Glutamatergic neuron (in vitro differentiated cells): ENCODE measurements at places on chromosomes 12 and 14.
A peak's percentile ranks its signal among the peaks of the same experiment; 100 is the strongest.

- DNase-seq, result no peak
Measured at GRCh38 chr14:101398011-101398410, 163.3 kb upstream of the DIO3 start.

DNA sequence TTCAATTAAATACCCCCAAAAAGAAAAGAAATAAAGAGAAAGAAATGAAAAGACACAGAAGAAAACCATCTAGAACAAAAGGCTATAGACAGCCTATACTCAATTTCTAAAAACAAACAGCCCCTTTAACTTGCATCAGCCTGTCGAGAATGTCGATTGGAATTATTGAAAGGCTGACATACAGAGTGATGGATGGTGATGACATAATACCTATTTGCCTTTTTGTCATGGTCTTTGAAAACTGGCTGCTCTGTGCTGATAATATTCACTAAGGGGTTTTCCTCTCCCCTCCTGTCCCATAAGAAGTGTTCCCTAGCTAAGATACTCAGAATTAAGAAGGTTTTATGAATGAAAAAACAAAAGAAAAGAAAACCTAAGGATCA, 393.7 kb downstream of the SOX5 start:
- no peak for DNase-seq

DNA sequence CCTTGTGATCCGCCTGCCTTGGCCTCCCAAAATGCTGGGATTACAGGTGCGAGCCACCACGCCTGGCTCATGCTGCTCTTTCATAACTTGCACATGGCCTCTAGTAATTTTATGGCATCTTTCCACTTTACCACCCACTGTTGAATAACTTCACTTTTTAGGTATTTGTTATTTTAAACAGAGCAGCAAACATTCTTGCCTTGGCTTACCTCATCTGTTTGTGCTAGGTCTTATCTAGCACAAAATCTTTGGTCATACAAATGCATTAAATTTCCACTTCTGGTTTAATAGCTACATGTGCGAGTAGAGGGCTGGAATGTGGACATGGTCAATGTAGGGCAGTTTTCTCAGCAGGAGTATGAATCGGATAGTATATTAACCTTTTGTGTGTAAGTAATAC, 38.8 kb upstream of the ATF7IP start:
- DNase-seq, result no peak

DNA sequence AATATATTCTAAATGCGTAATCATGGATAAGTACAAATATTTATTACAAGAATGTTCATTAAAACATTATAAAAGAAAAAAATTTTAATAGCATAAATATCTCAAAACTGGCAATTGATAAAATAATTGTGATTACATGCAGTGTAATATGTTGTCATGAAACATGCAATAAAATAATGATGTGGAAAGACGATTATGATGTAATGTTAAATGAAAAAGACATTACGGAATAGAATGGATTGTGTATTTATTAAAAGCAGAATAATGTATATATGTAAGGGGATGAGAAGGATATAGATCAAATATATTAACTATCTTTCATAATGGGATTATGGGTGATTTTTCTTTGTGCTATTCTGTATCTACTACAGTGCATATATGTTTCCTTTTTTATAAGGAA, 32.8 kb downstream of the NDUFA9 start:
- no peak for DNase-seq

DNA sequence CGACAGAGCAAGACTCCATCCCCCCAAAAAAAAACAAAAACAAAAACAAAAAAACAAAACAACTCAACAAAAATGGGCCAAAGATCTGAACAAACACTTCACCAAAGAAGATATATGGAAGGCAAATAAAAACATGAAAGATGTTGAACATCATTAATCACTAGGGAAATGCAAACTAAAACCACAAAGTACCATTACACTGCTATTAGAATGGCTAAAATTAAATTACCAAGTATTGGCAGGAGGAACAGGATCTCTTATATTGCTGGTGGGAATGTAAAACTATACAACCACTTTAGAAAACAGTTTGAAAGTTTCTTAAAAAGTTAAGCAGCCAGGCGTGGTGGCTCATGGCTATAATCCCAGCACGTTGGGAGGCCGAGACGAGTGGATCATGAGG, 12.9 kb downstream of the SOS2 start:
- no peak for DNase-seq

DNA sequence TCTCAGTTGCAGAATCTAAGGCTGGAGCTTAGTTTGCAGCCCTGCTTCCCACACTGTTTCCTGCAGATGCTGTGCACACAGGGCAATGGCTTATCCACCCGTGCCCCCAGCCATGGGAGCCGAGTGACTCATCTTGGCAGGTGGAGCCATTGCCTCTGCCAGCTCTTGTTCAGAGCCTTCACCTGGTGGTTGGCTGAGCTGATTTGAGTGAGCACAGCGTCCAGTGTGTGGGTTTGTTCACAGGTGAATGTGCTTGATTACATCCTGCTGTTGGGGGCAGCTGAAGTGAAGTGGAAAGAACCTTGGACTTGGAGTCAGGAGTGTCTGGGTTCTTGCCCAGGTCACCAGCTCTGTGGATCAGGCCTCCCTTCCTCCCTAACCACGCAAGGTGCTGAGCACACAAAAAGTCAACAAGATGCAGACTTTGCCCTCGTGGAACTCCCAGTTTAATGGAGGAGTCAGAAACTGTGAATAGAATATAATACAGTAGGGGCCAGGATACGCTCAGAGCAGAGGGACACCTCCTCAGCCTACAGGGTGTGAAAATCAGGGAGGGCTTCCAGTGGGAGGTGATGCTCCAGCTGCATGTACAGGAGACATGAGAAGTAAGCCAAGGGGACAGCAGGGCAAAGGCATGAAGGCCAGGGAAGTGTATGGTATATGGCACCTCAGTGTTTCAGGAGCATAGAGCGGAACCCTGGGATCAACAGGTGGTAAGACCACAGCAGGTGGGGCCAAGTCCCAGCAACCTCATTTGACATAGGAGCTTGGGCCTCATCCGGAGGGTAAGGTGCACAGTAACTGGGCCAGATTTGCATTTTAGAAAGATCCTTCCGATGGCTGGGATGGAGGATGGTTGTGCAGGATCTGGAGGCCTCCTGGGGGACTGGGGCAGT, 22.8 kb downstream of the JDP2 start:
- DNase-seq, result no peak

DNA sequence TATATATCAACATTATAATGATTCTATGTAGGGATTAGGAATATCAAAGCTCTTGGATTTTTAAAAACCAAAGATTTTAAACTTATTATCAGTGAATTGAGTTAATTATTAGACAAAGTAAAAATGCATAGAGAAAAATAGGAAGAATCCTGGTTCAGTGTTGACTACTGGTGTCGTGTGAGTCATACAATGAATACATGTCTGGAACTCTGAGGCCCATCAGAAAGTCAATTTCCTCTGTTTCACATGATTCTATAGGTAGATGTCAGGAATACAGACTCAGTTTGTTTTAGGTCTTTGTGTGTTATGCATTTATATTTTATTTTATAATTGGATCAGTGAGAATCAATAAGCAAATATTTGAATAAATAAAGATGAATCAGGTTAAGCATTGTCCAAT, 84.5 kb upstream of the RTL1 start:
- DNase-seq, result no peak

GRCh38 chr14:97107080-97107479, 309.9 kb downstream of the VRK1 start:
- DNase-seq, result no peak

DNA sequence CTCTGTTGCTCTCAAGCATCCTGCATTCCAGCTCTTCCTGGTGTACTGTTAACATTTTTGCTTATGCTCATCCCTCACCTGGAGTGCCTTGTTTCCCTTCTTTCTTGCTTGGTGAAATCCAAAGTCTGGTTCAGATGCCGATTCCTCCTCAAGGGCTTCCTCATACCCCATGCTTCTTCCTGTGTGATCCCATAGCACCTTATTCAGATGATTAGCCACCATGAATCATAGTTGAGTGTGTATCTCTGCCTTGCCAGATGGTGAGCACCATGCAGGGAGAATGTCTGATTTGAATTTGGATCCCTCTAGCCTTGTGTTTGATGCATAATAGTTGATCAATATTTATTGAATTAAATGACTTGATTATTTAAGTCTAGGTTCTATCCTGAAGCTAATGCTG, 39.4 kb upstream of the ANO4 start:
- DNase-seq, result no peak

DNA sequence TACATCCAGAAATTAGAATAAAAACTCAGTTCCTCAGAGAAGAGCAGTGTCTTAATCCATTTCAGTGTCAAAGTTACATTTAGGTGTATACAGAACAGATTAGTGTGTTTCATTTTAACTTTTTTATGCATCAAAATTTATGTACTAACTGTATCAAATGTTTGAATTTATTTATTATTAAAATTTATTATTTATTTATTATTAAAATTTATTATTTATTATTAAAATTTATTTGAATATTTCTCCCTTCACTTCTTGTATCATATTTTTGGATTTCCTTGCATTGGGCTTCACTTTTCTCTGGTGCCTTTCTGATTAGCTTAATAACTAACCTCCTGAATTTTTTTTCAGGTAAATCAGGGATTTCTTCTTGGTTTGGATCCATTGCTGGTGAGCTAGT, 2.3 kb upstream of the TAS2R14 start:
- DNase-seq, result no peak

- DNase-seq, result peak; percentile 93
Measured at GRCh38 chr12:6603095-6603567, 4.0 kb downstream of the CHD4 start.

- DNase-seq, result no peak
Measured at GRCh38 chr12:100391856-100392255, 35.0 kb downstream of the SLC17A8 start.

DNA sequence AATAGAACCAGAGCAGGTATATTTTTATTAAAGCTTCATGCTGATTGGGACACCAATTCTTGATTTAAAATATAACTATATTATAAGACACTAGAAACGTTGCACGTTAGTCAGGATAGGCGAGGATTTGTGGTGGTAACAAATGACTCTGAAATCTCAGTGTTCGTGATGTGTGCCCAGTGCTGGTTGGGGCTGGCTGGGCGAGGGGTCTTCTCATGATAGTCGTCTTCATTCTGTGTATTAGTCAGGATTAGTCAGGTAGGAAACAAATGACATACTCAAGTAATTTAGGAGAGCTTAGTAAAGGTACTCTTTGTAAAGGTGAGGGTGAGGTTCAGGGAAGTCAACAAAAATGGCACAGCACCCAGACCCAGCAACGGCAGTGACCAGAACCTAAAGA, 73.9 kb upstream of the HIF1A start:
- no peak for DNase-seq

- DNase-seq, result no peak
Measured at GRCh38 chr12:131834798-131835615, 6.8 kb downstream of the MMP17 start.
